ENCODE measurements at places on chromosomes 1 and 21. TPM values are rescaled to one million over a fixed set of nuclear protein-coding genes. Genes with fewer than 3 reads are reported as not detected.
A peak's percentile ranks its signal among the peaks of the same experiment; 100 is the strongest.

Gene NUP210L
- total RNA-seq: not detected

- peak; percentile 58 for DNase-seq
Observed at GRCh38 chr1:12587981-12588640, 29.9 kb downstream of the DHRS3 start.

Gene RAB42
- total RNA-seq: 1.9 TPM

- DNase-seq: peak; percentile 32
Observed at GRCh38 chr1:36384542-36385409, 948 bp downstream of the STK40 start.

Gene TTC39A
- not detected for total RNA-seq

Gene ZBTB8B
- total RNA-seq: under 0.01 TPM

DNA sequence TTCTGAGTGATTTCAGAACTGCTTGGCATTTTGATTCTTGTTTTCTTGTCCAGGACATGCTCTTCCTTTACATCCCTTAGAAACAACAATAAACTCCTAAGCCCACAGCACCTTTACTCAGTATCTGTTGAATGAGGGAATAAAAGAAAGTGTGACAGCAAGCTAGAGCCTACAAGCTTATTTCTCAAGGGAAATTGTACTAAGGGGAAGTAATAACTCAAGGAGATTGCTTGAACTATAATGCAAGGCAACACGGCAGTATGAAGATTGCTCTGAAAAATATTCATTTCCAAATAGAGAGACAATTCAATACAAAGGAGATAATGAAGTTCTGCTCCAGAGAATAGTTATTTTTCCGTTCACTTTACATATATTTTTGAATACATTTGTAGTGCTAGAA is 6.5 kb downstream of the OR6P1 start:
- DNase-seq: no peak

Gene HSD3B2
- not detected for total RNA-seq

DNA sequence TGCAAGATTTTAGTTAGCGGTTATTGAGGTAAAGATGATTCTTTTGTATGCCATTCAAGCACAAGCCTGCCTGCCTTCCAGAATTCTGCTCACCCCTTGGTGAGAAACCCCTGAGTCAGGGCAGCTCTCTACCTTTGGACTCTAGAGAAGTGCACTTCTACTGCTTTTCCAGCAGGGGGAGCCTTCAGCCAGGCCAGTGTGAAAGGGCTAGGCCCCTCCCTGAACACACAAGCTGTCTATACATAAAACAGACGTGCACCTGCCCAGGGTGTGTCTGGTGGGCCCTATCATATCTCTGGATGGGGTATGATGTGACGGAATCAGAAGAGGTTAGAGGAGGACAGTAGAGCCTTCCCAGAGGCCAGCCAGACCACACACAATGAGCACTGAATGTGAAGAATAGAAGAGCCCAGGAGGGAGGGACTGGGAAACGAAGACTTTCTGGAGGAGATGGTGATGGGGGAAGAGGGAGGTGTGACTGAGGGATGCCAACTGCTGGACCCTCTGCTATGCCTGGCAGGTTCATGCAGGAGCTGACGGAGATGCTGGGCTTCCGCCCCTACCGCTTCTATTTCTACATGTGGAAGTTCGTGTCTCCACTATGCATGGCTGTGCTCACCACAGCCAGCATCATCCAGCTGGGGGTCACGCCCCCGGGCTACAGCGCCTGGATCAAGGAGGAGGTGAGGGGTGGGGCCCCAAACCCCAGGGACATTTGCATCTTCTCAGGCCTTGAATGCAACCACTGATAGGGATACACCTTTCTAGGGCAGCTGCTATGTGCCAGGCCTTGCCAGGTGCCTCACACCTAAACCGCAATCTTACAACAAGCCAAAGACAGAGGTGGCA is 13.0 kb upstream of the KCNC4 start:
- peak; percentile 37 for DNase-seq

GRCh38 chr1:195188821-195189220 is 1419.4 kb downstream of the KCNT2 start:
- DNase-seq: no peak

DNA sequence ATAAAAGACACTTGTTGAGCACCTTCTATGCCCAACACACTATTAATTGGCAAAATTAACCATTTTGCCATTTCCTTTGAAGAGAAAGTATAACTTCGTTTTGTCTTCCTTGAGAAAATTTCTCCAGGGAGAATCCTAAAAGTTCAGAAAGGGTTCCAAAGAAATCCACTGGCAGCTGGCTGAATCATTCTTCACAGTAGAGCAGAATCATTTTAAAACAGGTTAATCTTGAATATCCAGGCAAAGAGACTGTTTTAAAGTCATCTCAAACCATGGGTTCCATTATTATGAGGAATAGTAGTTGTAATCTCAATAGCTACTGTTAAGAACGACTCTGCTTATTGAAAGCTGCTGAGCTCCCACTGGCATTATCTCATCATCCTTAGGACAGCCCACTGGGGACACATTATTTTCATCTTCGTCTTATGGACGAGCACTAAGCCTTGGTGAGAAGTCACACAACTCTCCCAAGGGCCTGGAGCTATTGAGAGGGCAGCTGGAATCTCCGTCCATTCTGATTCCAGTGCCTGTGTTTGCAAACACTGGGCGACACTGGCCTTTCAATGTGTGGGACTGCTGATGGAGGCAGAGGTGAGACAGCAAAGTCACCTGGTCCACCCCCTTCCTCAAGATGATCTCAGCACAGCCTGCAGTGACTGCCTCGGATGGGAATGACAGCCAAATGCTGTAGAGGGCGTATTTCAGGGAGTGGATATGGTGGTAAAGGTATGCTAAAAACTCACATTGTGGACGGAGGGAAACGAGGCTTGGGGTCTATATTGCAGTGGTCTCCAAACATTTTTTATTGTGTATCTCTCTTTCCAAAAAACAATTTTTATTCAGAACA is 15.3 kb upstream of the PGBD5 start:
- no peak for DNase-seq

DNA sequence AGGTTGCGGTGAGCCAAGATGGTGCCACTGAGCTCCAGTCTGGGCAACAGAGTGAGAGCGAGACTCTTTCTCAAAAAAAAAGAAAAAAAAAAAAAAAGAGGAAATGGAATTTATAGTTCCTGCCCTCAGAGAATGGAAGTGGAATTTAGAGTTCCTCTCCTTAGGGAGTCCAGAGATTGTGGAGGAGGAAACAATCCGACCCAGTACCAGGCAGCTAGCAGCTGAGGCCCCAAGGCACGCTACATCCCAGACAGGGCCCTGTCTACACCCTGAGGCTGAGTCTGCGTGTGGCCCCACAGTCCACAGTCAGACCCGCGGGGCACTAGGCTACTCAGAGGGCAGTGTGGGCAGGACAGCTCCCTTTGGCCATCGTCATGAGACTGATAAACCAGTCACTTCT is 1.9 kb upstream of the MFN2 start:
- peak; percentile 53 for DNase-seq

DNA sequence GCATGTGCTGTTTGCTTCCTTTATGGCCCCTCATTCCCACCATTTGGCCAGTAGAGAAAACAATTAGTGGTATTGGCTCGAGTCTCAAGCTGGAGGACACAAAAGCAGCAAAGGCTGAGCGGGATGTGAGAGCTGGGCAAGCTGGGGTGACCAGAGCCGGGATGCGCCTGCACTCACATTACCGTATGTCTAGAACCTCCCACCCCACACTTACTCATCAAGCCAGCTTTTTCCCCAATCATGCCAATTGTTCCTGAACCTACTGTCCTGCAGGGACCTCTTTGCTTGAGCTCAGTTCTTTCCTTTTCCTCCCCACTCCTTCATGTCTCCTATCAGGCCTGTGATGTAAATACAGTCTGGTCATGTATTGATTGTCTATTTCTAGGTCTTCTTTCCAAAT is 45.9 kb downstream of the KIRREL1 start:
- peak; percentile 78 for DNase-seq

Gene SLAMF9
- total RNA-seq: 0.60 TPM

DNA sequence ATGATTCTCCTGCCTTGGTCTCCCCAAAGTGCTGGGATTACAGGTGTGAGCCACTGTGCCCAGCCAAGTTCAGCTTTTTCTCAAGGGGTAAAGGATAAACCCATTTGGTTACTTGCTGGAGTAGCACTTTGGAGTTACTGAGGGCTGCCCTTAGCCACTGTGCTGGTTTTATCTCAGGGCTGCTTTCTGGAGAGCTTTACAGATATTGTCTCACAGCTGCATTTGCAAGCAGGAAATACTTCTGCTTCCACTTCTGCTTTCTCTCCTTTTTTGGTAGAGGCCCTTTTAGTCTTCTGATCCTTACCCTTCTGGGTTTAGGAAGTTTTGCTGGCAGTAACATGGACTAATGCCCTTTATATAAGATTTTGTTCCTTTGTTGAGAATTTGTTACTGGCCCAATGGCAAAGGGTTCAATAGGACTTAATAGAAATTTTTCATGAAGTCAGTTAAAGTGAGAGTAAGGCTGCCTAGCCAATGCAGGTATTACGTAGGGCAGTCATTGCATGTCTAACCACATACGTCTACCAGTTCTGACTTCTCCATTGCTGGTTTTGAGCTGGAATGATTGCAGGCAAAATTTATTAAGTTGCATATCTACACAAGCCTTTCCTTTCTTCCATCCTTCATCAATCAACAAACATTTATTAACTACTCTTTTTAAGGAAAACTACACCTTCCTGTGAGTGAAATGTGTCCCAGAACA is 24.4 kb downstream of the CAP1 start:
- no peak for DNase-seq

DNA sequence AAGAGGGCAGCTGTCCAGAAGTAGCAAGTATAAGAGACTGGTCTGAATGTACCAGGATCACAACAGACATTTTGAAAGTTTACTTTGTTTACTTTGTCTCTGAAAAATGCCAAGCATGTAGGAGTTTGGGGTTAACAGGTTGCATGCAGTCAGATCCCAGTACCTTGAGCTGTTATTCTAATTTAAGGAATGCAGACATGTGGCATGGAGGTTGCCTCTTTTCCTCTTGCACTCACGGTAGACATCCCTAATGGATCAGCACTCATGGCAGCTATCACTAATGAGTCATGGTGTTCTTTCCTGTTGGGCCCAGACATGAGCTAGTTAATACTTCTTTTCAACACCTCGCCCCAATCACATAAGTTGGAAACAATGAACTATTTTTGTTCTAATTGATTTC is 67.3 kb downstream of the GADD45A start:
- DNase-seq: peak; percentile 60

DNA sequence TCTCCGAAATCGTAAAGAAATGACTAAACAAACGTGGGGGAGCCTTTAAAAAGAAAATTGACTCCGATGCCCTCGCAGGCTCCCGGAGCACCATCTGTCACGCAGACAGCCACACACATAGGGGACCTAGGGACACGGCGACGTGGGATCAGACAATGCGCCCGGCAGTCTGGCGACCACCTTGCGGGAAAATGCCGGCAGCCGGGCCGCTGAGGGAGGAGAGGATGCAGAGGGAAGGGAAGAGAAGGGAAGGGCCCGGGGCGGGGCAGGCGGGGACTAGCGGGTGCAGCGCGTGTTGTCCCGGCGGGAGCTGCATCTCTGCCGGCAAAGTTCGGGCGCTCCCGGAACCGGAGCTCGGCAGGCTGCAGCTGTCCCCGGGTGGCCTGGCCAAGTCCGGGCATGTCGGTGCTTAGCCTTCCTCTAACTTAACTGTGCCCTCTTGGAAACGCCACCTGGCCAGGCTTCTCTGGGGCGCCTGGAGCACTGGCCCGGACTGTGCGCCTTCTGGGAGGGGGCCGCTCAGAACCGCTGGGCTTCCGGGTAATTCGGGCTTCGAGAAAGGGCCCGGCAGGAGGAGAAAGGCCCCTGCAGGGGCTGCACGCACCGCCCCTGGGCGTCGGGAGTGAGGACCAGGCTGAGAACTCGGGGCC is 1.8 kb downstream of the NHLH2 start:
- DNase-seq: peak; percentile 3

DNA sequence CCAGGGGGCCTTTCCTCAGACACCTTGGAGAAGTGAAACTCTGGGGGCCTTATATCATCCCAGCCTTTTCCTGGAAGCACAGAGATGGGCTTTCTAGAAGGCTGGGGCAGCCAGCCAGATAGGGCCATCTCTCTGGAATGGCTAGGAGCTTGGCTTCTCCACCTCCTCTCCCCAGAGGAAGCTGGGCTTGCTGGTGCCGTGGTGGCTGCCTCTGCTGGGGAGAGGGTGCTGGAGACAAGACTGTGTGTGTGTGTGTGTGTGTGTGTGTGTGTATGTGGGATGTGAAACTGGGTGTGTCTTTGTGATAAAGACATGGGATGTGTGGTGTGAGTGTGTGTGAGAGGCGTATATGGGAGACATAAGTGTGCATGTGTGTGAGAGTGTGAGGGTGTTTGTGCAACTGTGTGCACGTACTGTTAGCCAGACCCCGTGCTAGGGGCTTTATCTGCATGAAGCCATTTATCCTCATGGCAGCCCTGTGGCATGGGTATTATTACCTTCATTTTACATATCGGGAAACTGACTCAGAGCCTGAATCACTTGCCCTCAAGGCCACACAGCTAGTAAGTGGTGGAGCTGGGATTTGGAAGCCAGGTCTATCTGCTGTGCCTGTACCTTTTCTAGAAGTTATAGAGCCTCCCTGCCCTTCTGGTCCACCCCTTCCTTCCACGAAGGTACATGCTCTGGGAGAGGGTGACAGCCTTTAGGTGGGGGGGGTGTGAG is 44.2 kb downstream of the PTPRU start:
- peak; percentile 72 for DNase-seq

DNA sequence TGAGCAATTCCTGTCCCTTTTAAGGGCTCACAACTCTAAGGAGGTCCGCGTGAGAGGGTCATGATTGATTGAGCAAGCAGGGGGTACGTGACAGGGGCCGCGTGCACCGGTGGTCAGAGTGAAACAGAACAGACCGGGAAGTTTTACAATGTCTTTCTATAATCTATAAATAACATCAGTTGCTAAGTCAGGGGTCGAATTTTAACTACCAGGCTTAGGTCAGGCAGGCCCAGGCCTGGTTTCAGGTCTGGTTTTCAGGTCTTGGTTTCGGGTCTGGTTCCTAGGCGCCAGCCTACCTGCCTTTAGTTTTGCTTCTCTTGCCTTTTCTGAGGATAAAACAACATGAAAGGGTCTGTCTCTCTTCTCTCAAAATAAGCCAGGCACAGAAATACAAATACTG is 476.0 kb upstream of the CAMK1G start:
- no peak for DNase-seq

DNA sequence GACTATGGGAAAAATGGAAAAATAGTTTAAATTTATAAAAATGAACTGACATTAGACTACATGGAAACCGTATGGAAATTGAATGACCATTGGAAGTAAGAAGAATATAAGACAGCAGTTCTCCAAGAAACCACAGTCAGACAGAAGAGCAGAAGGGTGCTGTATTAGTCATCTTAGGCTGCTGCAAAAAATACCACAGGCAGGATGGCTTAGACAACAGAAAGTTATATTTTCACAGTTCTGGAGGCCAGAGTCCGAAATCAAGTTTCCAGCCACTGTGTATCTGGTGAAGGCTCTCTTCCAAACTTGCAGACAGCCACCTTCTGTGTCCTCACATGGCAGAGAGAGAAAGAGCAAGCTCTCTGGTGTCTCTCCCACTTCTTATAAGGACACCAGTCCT is 175.2 kb downstream of the DSCAM start:
- DNase-seq: no peak

GRCh38 chr21:37429356-37429755 is 62.8 kb downstream of the DYRK1A start:
- no peak for DNase-seq
